Vein endothelial cell (primary cell): ENCODE measurements at places on chromosomes 7 and 10. TPM values are rescaled to one million over a fixed set of nuclear protein-coding genes. Genes with fewer than 3 reads are reported as not detected.

The SLC26A4 gene
- 3.5 and 4.9 TPM in 2 replicates for total RNA-seq

The CYP26C1 gene
- total RNA-seq: 1.3 and 2.5 TPM in 2 replicates

The FOXI2 gene
- total RNA-seq: not detected in 2 replicates

The TRDMT1 gene
- total RNA-seq: 10.1 and 13.9 TPM in 2 replicates
